ENCODE measurements at places on chromosomes 12 and 14. TPM values are rescaled to one million over a fixed set of nuclear protein-coding genes. Genes with fewer than 3 reads are reported as not detected.

DNA sequence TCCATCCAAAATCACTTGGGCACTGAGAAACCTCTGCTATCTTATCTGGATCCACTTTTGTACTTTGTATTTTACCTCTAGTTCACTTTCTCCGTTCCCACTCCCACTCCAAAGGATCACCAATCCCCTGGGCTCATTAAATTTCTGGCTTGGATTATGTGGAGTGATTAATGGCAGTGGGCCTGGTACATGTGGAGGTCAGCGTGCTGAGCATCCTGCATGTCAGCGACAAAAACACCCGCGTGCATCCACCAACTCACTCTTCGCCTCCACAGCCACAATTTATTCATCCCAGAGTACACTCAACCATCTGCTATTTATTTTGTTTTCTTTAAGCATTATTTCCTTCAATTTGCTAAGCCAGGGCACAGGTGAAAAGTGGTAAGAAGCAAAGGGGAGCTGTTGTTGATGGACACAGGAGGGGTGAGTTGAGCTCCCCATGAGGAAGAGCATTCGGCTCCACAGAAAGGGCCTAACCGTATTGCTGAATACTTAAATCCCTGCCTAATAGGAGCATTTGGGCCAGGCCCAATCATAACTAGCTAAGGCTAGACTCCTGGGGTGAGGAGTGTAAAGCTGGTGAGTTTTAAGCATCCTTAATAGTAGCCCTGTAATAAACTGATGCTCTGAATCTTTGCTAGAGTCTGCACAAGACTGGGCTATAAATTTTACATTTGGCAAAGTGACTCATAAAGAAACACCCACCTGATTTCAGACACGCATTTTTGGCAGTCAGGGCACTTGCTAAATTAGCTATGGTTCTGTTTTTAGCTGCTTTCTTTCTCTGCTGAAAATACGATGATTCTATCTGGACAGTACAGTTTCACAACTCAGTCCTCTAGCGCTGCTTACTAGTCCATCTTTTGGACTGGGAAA lies 137.8 kb downstream of the SLC25A21 start:
- H3K4me3 ChIP-seq: no peak overlapping the region
- no peak overlapping the region for H3K27ac ChIP-seq
- no peaks in the 10 kb centered on the region for H3K4me1 ChIP-seq

GRCh38 chr12:59650588-59651228 lies 54.9 kb downstream of the SLC16A7 start:
- peak overlapping the region; percentile 72 for H3K27ac ChIP-seq
- no peak overlapping the region for H3K4me3 ChIP-seq
- H3K4me1 ChIP-seq: peaks cover 16% of the 10 kb centered on the region
- no peak for DNase-seq

DNA sequence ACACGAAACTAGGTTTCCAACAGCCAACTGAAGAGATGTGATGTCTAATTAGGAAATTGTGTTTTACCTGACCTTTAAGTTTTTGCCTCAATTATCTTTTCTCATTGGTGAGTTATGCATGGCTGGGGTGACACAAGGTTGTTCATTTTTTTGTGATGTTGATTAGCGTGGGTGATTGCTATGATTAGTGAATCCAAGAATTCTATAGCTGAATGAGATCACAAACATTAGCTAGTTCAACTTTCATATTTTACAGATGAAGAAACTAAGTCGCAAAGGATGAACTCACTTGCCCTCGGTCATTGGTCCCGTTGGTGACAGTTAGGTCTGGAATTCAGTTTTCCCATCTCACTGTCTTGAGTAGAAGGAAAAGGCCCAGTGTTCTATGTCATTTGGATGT lies 32.6 kb upstream of the LMNTD1 start:
- H3K27me3 ChIP-seq: no peaks in the 10 kb centered on the region
- no peaks in the 10 kb centered on the region for H3K4me1 ChIP-seq
- no peaks in the 10 kb centered on the region for H3K36me3 ChIP-seq
- H3K4me3 ChIP-seq: no peak overlapping the region

DNA sequence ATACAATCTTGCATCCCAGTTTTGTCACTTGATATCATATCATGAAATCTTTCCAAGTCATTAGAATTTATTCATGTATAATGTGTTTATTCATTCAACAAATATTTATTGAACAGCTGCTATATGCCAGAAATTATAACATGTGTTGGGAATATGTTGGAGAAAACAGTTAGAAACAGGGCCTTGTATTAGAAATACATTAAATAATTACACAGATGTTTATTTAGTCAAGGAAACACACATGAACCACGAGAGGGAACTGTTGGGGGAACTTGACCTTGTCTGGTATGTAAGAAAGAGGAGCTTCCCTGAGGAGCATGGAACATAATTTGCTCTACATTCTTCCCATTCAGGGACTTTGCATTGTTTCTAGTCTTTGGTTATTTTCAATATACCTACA lies 191.7 kb upstream of the FRMD6 start:
- no peak overlapping the region for H3K4me3 ChIP-seq
- no peaks in the 10 kb centered on the region for H3K4me1 ChIP-seq
- H3K27ac ChIP-seq: no peak overlapping the region
- no peaks in the 10 kb centered on the region for H3K27me3 ChIP-seq

- H3K27me3 ChIP-seq: no peaks in the 10 kb centered on the region
- DNase-seq: no peak
- H3K4me3 ChIP-seq: no peak overlapping the region
- no peaks in the 10 kb centered on the region for H3K4me1 ChIP-seq
- H3K27ac ChIP-seq: no peak overlapping the region
- peaks cover 23% of the 10 kb centered on the region for H3K36me3 ChIP-seq
Measured at GRCh38 chr12:120737557-120738251, 12.1 kb downstream of the ACADS start.

- no peak for DNase-seq
- no peaks in the 10 kb centered on the region for H3K4me1 ChIP-seq
- H3K27me3 ChIP-seq: no peaks in the 10 kb centered on the region
- no peaks in the 10 kb centered on the region for H3K36me3 ChIP-seq
- no peak overlapping the region for H3K4me3 ChIP-seq
Measured at GRCh38 chr14:73370561-73370960, 87.8 kb downstream of the NUMB start.

- no peak overlapping the region for H3K27ac ChIP-seq
- no peak for DNase-seq
- no peaks in the 10 kb centered on the region for H3K27me3 ChIP-seq
Measured at GRCh38 chr12:68242777-68243176, 10.6 kb downstream of the IL22 start.

GRCh38 chr12:25126101-25126500 lies 68.9 kb downstream of the DNAI7 start:
- H3K36me3 ChIP-seq: no peaks in the 10 kb centered on the region
- no peaks in the 10 kb centered on the region for H3K4me1 ChIP-seq
- no peak overlapping the region for H3K4me3 ChIP-seq

DNA sequence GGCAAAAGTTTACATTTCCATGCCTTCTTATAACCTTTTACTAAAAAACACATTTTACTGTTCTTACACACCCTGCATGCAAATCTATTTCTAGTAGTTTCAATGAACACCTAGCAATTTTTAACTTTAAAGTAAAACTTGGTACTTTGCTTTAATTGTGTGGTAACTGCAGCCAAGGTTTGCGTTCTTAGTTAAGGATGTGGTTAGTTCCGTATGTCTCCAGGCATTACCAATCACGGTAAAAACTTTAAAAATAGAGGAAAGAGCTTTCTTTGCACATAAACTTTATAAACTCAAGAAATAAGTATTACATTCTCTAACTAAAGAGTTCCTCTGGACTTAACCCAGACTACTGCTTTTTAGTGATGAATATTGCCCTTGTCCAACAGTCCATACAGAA lies 795.2 kb downstream of the SLC16A7 start:
- H3K27ac ChIP-seq: no peak overlapping the region
- H3K27me3 ChIP-seq: no peaks in the 10 kb centered on the region
- no peaks in the 10 kb centered on the region for H3K4me1 ChIP-seq
- DNase-seq: no peak
- H3K4me3 ChIP-seq: no peak overlapping the region

- H3K36me3 ChIP-seq: no peaks in the 10 kb centered on the region
- H3K4me1 ChIP-seq: peaks cover 31% of the 10 kb centered on the region
- peak overlapping the region; percentile 4 for H3K27ac ChIP-seq
- H3K4me3 ChIP-seq: no peak overlapping the region
- no peaks in the 10 kb centered on the region for H3K27me3 ChIP-seq
Measured at GRCh38 chr14:59377991-59378601, 87.1 kb downstream of the GPR135 start.

DNA sequence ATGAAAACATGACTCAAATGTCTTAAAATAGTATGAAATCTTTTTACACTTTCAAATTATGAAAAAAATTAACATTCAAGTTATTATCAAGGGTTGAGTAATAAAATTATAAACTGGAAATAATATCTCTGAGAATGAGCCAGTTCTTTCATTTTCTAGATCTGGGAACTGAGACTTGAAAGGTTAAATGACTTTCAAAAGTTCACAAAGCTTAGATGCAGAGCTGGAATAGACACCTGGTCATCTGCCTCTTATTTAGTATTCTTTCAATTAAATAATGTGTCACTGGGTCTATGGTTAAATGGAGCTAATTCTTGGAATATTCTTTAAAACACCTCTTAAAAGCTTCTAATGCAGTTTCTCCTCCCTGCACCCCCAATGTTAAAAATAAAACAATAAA lies 86.6 kb downstream of the CDK17 start:
- H3K4me3 ChIP-seq: no peak overlapping the region
- peaks cover 4% of the 10 kb centered on the region for H3K36me3 ChIP-seq
- H3K27me3 ChIP-seq: no peaks in the 10 kb centered on the region
- no peak for DNase-seq
- no peak overlapping the region for H3K27ac ChIP-seq

GRCh38 chr12:14454098-14454907 lies 88.8 kb downstream of the ATF7IP start:
- H3K27me3 ChIP-seq: no peaks in the 10 kb centered on the region
- H3K27ac ChIP-seq: no peak overlapping the region
- no peaks in the 10 kb centered on the region for H3K4me1 ChIP-seq
- H3K4me3 ChIP-seq: no peak overlapping the region

KLRK1 gene
- total RNA-seq: 0.28 TPM

GRCh38 chr12:51932218-51933076 lies 19.1 kb upstream of the ACVR1B start:
- no peak overlapping the region for H3K27ac ChIP-seq
- no peak for DNase-seq
- H3K4me3 ChIP-seq: no peak overlapping the region
- H3K27me3 ChIP-seq: no peaks in the 10 kb centered on the region
- no peaks in the 10 kb centered on the region for H3K4me1 ChIP-seq

- H3K27me3 ChIP-seq: no peaks in the 10 kb centered on the region
- peaks cover 31% of the 10 kb centered on the region for H3K36me3 ChIP-seq
- DNase-seq: peak; percentile 80
- H3K4me3 ChIP-seq: peak overlapping the region; percentile 67
Measured at GRCh38 chr12:123388177-123388950, 4.4 kb downstream of the KMT5A start.

DNA sequence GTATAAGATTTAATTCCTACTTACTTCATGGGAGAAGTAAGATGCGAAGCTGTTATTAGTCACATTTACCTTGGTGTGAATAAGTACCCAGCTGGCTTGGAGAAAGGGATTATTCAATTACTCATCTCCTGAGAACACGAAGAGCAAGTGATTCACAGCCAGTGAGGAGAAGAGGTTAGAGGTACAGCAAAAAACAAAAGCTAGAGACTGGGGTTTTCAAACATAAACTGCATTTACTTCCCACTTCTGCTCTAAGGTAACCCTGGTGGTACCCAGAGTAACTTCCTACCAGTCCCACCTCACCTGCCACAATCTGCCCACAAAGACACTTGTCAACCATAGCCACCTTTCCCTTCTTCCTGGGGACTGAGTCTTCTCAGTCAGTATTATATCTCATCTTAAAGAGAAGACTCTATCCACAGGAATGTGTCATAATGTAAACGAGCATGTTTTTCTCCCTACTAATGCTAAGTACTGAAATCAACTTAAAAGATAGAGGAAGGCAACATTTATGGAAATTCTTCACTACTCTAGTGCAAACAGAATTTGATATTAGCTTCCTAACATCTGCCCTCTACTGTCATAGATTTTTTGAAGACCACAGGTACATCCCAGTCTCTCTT lies 6.0 kb upstream of the IL22 start:
- no peak for DNase-seq
- no peak overlapping the region for H3K27ac ChIP-seq
- no peaks in the 10 kb centered on the region for H3K4me1 ChIP-seq
- H3K4me3 ChIP-seq: no peak overlapping the region

LGR5 gene
- total RNA-seq: 0.31 TPM

- no peak overlapping the region for H3K27ac ChIP-seq
- no peak for DNase-seq
Measured at GRCh38 chr12:42571327-42572009, 18.1 kb downstream of the PRICKLE1 start.

CD4 gene
- total RNA-seq: 3.2 TPM

GRCh38 chr12:43835656-43836474 lies at the start of gene TMEM117:
TSS of gene TMEM117 (plus strand) at chr12:43836081.
- H3K27me3 ChIP-seq: no peaks in the 10 kb centered on the region
- peak within 1 kb of the TSS; percentile 98 for H3K27ac ChIP-seq
- H3K36me3 ChIP-seq: no peaks in the 10 kb centered on the region
- H3K4me3 ChIP-seq: peak within 1 kb of the TSS; percentile 76

FAM222A gene
- 23.6 TPM for total RNA-seq

DNA sequence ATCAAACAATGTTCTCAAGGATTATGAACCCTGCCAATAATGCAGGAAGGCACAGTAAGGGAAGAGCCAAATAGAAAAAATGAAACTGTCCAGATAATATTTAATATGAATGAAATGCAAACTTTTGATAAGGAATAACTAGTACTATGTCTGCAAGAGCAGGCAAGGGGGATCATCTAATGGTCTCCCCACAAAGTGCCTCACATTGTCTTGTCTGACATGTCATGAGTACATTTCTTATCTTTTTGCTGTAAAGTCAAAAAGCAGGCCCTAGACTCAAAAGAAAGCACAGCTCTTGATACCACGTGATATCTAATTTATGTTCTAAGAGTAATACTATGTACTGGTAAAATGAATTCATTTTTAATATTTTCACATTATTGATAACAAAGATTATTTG lies 43.9 kb upstream of the GTF2A1 start:
- no peak overlapping the region for H3K4me3 ChIP-seq
- no peaks in the 10 kb centered on the region for H3K4me1 ChIP-seq
- DNase-seq: no peak

DNA sequence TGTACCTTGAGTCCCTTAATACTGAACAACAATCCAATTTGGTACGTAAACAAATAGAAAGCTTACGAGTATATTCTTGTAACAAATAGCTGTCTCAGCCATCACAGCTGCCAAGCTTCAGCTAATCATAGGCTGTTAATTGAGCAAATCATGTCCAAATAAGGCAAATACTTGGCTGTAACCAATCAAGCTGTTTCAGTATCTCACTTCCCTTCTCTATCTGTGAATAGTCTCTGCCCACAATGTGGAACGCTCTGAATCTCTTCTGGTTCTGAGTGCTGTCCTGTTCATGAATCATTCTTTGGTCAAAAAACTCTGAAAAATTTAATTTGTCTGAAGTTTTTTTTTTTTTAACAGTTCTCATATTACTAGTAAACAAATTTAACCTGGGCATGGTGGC lies 5.8 kb upstream of the NEMF start:
- no peaks in the 10 kb centered on the region for H3K36me3 ChIP-seq
- H3K27ac ChIP-seq: peak overlapping the region; percentile 62
- no peaks in the 10 kb centered on the region for H3K27me3 ChIP-seq
- no peak for DNase-seq

- no peak overlapping the region for H3K4me3 ChIP-seq
- no peak overlapping the region for H3K27ac ChIP-seq
- no peak for DNase-seq
- no peaks in the 10 kb centered on the region for H3K4me1 ChIP-seq
Measured at GRCh38 chr12:80226576-80226975, 127.2 kb downstream of the OTOGL start.

FBLN5 gene
- 132 TPM for total RNA-seq
